Stimulated activated CD8-positive, alpha-beta memory T cell treated with anti-CD3 and anti-CD28 coated beads, Interleukin-15, amount 100 ng/mL, for 4 hours (primary cell): ENCODE measurements at places on chromosomes 5 and 9.

- DNase-seq, result no peak
Measured at GRCh38 chr5:10836986-10837385, 76.0 kb upstream of the DAP start.

DNA sequence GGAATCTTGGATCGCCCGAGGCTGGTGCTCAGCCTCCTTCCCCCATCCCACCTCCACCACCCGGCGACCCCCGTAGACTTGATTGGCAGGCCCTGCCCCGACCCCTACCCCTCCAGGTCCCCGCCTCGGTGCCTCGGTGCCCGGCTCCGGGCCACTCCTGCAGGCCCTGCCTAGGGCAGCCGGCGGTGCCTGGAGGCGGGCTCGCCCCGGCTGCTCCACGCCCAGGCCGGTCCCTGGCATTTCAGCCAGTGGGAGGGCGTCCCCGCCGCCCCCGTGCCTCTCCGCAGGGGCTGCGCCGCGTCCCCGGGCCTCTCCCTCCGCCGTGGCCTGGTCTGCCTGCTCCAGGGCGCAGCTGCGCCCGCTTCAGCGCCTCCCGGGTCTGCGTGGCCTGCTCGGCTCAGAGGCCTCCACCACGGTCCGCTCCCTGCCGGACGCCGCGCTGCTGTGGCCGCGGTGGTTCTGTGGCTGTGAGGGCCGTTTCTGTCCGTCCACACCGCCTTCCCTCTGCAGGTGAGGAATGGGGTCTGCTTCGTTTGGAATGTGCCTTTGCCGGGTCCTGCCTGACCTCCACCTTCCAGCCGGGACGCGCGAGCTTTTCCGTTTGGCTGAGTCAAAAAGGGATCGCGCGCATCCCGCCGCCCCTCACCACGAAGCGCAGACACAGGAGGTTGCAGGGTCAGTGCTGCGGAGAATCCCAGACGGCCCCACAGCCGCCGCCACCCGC is 48.3 kb upstream of the IRX4 start:
- no peak for DNase-seq

- no peak for DNase-seq
Measured at GRCh38 chr9:124384210-124384609, 31.0 kb downstream of the PSMB7 start.

- DNase-seq, result no peak
Measured at GRCh38 chr9:127336506-127337352, 60.2 kb upstream of the SLC2A8 start.

DNA sequence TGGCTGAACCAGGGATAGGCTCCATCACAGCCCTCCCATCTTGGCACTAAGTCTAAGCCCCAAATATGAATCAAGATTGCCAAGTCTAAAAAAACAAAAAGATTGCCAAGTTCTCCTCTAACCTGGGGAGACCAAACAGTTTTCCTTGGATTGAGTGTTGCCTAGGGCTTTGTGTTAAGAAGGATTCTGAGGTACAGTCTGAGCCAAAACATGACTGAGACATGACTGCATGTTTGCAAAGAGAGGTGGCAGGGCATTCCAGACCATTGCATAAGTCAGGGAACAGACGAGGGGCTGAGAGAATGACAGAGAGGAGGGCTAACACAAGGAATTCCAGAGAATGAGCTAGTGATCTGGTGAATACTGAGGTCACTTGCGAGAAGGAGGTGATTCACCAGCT is 11.4 kb downstream of the LAMC3 start:
- DNase-seq, result no peak

GRCh38 chr5:126499278-126499677 is 76.1 kb downstream of the GRAMD2B start:
- DNase-seq, result no peak

- DNase-seq, result no peak
Measured at GRCh38 chr9:14085810-14086209, 228.1 kb downstream of the NFIB start.
